ENCODE measurements at places on chromosomes 12 and 14. TPM values are rescaled to one million over a fixed set of nuclear protein-coding genes. Genes with fewer than 3 reads are reported as not detected.

PTGER2 gene
- 49.7 TPM for total RNA-seq

NANOG gene
- total RNA-seq = not detected

RFX4 gene
- total RNA-seq = not detected

PRPF39 gene
- total RNA-seq = 46.8 TPM

PLCZ1 gene
- not detected for total RNA-seq

IL25 gene
- total RNA-seq = not detected

EML5 gene
- 3.9 TPM for total RNA-seq

MTERF2 gene
- total RNA-seq = 3.8 TPM

PSEN1 gene
- total RNA-seq = 26.2 TPM

ACSM4 gene
- not detected for total RNA-seq

MTRFR gene
- 27.1 TPM for total RNA-seq

CELA1 gene
- not detected for total RNA-seq

COX8C gene
- not detected for total RNA-seq

KRT79 gene
- total RNA-seq = 0.23 TPM

FAR2 gene
- 7.1 TPM for total RNA-seq

All from activated CD8-positive, alpha-beta memory T cell treated with anti-CD3 and anti-CD28 coated beads for 36 hours (primary cell).